ENCODE measurements at places on chromosomes 3 and 15.

DNA sequence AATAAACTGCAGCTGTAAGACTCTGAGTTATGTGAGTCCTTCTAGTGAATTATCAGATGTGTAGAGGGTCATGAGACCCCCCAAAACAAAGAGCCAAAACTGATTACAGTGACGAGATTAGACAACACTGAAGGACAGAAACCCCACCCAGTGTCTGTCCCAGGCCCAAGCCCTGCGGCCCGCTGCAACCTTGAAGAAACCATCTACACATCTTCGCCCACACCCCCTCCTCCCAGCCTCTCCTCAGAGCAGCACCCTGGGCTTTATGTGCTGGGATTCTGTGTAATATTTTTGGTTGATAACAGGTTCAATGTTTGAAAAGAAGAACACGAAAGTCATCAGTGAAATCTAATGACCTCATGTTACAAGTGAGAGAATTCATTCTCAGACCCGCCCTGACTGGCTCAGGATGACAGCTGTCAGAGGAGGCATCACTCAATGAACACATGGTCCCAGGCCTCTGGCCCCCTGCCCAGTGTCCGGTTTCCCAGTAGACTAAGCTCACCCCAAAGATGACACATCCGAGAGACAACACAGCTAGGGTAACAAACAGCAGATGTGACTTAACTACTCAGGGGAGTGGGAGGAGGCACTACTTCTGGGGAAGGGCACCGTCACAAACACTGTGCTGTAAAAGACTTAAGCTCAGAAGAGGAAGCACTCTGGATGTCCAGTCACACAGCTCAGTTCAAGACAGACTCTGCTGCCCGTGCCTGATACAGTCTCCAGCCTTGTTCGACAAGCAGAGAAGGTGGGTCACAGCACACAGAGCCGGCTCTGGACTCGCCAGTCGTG, 48.9 kb downstream of the NIPA2 start:
- peak; percentile 92 for DNase-seq

GRCh38 chr15:100833417-100834389, 45.9 kb upstream of the ALDH1A3 start:
- peak; percentile 77 for DNase-seq

GRCh38 chr3:89740080-89740880, 632.9 kb downstream of the EPHA3 start:
- DNase-seq = no peak

- DNase-seq = no peak
Observed at GRCh38 chr3:150653110-150653561, 50.0 kb downstream of the SELENOT start.

GRCh38 chr3:15220661-15221060, 14.6 kb downstream of the CAPN7 start:
- no peak for DNase-seq

DNA sequence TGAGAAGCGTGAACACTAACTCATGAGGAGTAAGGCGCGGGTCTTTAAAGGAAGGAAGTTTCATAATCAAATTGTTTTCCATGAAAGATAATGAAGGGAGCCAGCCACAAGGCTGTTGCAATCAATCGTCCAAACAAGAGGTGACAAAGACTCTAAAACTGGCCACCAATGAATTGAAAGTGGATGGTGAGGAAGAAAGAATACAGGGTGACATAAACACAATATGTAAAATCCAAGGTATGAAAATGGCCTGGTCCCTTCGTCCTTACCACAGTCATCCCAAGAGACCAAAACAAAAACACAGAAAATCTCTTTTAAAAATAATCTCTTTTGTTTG, 12.0 kb downstream of the CD86 start:
- DNase-seq = peak; percentile 81

DNA sequence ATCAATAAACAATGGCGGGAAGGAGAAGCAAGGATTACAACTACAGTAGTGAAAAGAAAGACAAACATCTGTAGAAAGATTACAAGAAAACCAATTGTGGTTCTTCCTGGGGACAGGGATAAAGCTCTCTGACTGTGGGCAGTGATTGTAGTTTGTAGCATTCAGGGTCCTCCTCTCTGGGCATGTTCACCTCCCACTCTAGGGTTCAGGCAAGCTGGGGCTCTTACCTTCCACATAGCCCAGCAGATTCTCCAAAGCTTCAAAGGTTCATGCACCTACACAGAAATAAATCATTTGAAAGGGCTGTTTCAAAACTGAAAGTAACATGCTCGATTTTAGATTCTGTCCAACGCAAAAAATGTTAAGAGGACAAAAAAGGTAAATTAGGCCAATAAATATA, 17.4 kb upstream of the UBE3A start:
- DNase-seq = no peak

DNA sequence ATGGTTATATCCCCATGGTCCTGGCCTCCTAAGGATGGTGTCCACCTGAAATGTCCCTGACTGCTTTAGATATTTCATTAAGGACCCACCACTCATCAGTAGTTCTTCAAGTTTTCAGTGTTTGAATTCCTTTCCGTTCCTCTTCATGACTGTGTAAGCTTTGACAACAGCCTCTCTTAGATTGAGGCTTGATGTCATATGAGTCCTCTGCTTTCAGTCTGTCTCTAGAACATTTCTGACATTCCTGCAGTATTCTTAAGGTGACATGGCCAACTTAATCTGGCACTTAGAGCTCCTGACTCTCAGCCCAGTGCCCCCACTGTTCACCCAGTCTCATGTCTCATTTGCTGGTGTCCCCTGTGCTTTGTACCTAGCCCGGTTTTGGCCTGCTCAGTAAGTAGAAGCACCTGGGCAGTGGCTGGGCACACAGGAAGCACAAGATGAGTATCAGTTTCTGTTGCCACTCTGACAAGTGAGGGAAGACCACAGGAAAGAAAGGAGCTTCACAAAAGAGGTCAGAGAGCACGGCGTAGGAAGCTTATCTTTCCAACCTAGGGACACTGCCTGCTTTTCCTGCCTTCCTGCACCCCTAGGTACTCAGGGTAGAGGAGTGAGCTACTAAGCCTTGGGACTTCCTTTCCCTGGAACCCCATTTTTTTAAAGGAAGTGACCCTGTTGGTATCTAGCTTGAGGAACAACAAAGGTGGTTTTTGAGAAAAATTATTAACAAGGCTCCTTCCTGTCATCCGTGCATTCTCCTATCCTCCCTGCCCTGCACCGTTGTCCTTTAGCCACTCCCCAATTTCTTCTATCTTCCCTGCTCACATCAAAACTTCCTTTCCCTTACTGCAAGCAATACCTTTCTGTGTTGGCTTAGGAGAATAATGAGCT, 103.1 kb downstream of the KLHL25 start:
- DNase-seq = no peak

GRCh38 chr15:84035399-84035766, 200.2 kb upstream of the GOLGA6L4 start:
- DNase-seq = no peak

GRCh38 chr3:144957398-144958101, 985.9 kb downstream of the DIPK2A start:
- no peak for DNase-seq

- DNase-seq = no peak
Observed at GRCh38 chr15:61989667-61990066, 70.6 kb downstream of the VPS13C start.

DNA sequence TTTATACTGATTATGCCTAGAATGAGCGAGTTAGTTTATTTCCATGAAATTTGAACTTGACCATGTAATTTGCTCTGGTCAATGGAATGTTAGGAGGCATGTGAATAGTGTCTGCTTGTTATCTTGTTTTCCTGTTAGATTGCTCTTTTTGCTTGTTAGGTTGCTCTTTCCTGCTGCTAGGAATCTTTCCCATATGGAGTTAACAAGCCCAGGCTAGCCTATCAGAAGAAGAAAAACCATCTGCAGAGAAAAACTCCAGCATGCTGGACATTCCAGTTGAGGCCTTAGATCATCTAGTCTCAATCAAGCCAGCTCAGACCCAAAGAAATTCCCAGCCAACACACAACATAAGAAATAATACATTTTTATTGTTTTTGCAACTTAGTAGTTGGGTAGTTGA, 470.2 kb upstream of the AGTR1 start:
- DNase-seq = no peak

DNA sequence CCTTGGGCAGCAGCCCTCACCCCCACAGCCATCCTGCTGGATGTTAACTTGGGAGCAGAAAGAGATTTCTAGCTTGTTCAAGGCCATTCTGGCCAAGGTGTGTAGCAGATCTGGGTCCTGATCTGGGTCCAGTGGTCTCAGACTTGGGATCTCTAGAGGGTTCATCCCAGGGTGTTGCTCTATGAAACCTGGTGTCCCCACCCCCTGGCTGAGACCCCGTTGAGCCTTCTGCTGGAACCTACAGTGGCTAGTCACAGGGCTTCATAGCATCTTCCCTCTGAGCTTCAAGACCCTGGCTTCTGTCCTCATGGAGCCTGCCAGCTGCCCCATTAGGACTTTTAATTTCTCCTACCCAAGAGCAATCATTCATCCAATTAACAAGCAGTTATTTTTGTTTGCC, 64.3 kb downstream of the EPHB1 start:
- DNase-seq = no peak

DNA sequence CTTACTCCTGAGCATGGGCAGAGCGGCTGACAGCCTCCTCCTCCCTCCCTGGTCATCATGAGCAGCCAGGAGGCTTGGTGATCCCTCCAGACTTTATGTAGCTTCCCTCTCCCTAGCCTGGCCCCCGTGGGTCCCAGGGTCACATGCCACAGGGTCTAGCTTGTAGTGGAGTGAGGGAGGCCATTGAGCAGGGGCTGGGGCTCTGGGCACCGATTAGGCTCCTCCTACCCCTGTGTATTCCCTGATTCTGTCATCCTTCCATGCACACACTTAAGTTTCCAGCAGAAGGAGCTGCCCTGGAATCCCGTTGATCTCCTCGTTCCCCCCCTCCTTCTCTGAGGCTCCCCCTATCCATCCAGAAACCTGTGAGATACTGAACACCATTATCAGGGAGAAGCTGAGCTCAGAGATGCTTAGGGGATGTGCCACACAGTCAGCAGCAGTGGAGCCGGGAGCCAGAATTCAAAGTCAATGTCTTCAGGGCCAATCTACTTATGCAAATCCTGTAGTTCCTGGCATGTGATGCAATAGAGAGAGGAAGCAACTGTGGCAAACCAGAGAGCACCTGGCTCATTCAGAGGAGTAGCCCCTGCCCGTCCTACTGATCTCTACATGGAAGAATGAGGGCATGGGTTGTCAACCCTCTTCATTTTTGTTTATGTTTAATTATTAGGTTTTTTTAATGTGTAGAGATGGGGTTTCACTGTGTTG, 17.2 kb downstream of the CCDC33 start:
- no peak for DNase-seq

DNA sequence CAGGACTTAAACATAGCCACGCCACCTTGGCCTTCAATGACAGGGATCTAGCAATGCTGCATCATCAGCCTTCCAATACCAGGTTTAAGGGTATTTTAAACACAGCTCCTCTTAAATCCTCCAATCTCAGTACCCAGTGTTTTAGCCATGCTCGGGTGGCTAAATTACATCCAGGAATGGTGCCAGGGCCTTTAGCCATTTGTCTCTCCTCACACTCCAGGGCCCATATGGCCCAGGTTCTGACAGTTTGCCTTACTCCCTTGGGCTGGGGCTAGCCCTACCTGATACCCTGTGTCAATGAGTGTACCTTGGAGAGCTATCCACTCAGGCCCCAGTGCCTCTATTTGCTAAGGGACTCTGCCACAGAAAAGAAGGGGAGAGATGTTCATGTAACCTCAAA, 29.4 kb downstream of the ZNF589 start:
- DNase-seq = no peak

DNA sequence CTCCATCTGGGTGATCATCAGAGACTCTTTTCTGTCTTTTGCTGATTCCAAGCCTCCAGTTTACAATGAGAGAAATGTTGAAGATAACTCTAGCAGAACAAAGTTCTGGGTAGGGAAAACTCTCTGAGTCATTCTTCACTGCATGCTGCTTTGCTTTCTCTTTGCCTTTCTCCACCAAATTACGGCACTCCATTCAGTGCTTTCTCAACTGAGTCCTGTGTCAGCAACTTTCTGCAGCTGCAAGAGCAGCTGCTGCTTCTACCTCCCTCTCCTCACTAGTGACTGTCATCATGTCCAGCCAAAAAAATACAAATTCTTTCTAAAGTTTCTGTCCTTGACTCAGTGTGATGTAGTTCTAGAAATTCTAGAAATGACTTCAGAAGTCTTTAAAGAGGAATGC, 953.8 kb downstream of the IGSF11 start:
- DNase-seq = no peak

- no peak for DNase-seq
Observed at GRCh38 chr15:48928877-48929538, 34.7 kb downstream of the SHC4 start.

- no peak for DNase-seq
Observed at GRCh38 chr15:63202861-63203260, 13.5 kb downstream of the RAB8B start.

DNA sequence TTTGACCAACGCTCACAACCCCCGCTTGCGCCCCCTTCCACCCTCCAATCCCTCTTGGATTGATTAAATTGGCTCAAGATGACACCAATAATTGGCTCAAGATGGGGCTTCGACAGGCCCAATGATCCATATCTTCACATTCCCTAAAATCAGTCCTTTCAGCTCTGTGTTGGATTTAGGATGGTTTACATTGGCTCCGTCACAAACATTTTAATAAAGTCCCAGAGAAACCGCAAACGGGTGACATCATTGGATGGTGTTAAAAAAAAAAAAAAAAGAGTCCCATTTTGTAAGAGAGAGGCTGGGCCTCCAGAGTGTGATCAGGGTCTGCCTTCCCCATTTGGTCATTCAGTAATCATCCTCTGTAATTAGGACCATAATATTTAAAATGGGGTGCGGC, 113.4 kb upstream of the MRPS22 start:
- DNase-seq = no peak

- DNase-seq = no peak
Observed at GRCh38 chr3:17456650-17457049, 285.8 kb downstream of the TBC1D5 start.

DNA sequence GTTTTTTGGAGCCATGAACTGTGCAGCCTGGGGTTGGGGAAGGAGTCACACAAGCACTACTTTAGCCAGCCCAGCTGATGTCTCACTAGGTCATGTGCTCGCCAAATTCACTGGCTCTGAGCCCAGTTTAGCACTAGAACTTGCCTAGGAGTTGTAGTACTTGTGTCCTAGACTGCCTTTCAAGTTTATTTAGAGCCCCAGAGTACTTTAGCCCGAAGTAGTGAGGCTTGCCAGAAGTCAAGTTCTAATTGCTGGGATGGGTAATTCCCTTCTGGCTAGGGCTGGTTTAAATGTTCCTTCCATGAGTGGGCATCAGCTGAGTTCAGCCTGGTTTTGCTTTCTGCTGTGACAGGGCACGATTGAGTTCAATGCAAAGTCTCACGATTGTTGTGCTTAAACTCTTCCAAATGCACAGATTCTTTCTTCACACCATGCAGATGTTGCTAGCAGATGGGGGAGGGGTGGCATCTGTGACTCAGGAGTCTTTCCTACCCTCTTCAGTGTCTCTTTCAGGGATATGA, 228.2 kb upstream of the ZPLD1 start:
- peak; percentile 48 for DNase-seq

- no peak for DNase-seq
Observed at GRCh38 chr15:70318594-70319465, 221.1 kb upstream of the TLE3 start.
